ENCODE measurements at places on chromosomes 6 and 20. TPM values are rescaled to one million over a fixed set of nuclear protein-coding genes. Genes with fewer than 3 reads are reported as not detected.

Gene TRIM40
- total RNA-seq, result not detected

DNA sequence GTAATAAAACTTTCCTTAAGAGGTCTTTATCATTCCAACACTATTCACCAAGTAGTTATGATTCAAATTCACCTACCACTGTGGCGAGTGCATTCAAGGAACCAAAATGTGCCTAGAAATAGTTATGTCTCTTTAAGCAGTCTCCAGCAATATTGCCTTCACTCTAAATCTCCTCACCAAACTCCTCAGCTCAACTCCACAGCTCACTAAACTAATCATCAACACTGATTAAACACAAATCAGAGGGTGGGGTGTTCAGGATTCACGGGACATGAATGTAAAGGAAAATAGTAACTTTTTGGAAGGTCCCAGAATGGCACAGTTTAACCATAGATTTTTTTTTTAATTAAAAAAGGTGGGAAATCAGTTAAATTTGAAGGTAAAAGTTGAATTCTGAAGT lies 70.5 kb upstream of the THEMIS start:
- no peak overlapping the region for H3K4me3 ChIP-seq
- H3K27me3 ChIP-seq, result no peaks in the 10 kb centered on the region
- H3K27ac ChIP-seq, result no peak overlapping the region
- no peaks in the 10 kb centered on the region for H3K4me1 ChIP-seq
- peaks cover 4% of the 10 kb centered on the region for H3K36me3 ChIP-seq

DNA sequence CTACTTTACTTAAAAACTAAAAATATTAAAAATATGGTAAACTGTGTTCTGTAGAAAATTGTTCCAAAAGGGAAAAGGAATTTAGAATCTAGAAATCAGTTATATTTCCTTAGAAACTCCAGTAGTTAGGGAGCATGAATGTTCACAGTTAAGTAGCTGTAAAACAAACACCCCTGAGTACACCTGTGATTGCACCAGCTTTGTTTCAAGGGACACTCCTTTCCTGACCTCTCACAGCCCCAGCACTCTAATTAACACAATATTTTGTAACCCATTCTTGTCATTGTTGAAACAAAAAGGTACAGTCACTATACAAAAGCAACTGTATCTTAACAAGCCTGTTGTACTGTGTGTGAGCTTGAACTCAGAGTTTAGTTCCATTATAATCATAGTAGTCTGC lies 72.3 kb downstream of the NCOA7 start:
- DNase-seq, result no peak
- H3K27me3 ChIP-seq, result no peaks in the 10 kb centered on the region
- no peaks in the 10 kb centered on the region for H3K4me1 ChIP-seq
- H3K4me3 ChIP-seq, result no peak overlapping the region
- no peaks in the 10 kb centered on the region for H3K36me3 ChIP-seq

Gene LAMA4
- 49.0 TPM for total RNA-seq

Gene MMS22L
- total RNA-seq, result 21.9 TPM

Gene RBM39
- 232 TPM for total RNA-seq

DNA sequence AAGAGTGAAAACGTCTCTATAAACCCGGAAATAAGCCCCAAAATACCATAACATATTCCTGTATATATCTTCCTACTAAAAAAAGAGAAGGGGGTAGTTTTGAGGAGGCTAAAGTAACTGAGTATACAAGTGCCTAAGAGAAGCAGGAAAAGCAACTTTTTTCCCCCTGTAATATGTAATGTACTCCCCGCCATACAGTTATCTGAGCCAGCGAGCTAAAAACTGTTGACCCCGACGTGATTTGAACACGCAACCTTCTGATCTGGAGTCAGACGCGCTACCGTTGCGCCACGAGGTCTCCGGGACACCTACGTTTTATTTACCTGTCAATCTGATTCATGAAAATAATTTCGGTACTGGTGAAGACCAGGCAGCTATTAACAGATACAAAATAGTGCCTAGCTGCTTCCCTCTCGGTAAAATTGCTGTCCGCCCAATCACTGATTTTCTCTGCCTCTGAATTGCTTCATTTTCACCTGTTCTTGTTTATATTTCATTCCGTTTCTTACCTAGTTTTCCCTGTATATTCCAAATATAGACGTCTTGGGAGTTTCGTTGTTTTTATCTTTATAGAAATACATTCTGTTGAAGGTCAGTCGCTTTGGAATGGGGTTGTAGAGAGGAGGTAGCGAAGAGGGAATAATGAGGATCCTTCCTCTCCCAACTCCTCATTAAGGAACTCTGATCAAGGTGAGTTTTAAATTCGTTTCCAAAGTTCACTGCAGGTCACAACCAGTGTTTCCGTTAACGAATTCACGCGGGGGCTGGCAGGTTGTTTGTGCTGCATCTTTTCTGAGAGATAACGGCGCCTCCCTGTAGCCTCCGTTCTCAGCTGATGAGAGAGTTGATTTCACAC lies 33.6 kb upstream of the BTN3A2 start:
- DNase-seq, result no peak
- no peaks in the 10 kb centered on the region for H3K4me1 ChIP-seq
- H3K4me3 ChIP-seq, result no peak overlapping the region
- H3K27me3 ChIP-seq, result peaks cover 30% of the 10 kb centered on the region

DNA sequence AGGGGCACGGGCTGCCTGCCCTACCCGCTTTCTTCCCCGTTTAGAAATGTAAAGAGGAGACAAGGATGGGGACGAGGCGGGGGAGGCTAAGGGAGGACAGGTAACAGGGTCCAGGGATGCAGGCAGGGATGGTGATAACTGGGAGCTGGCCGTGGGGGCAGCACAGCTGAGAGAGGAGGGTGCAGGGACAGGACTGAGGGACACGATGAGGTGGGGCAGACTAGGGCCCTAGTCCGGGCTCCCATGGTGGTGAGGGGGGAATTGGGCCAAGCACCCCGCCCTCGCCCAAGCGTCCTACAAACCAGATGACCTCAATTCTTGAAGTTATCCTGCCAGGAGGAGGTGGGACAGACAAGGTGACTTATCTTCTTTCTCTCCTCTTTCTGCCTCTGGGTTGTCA lies 44.4 kb upstream of the MDFI start:
- no peak overlapping the region for H3K27ac ChIP-seq
- DNase-seq, result no peak
- no peaks in the 10 kb centered on the region for H3K4me1 ChIP-seq
- no peaks in the 10 kb centered on the region for H3K27me3 ChIP-seq
- H3K36me3 ChIP-seq, result peaks cover 48% of the 10 kb centered on the region

DNA sequence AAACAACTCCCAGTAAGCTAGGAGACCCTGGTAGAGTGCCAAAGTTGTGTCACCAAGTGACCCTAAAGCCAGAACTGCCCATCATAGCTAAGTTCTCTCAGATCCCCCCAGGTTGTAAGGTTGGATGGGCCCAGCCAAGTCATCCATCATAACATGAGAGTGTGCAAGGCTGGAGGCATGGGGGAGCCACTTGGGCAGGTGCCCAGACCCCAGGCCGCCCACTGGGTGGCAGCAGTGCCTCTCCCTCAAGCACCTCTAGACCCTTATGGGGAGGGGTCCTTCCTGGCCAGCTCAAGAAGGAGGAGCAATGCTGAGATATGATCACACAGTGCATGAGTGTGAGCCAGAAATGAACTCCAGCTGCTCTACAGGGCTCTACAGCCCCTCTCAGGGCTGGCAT lies 154.5 kb downstream of the MYLK4 start:
- H3K4me3 ChIP-seq, result no peak overlapping the region
- H3K36me3 ChIP-seq, result no peaks in the 10 kb centered on the region
- H3K4me1 ChIP-seq, result no peaks in the 10 kb centered on the region
- no peak overlapping the region for H3K27ac ChIP-seq

Gene SLC22A1
- total RNA-seq, result not detected

Gene CST4
- not detected for total RNA-seq

Data from ascending aorta (tissue), 2 donors.